ENCODE measurements at places on chromosomes 2 and 18.

DNA sequence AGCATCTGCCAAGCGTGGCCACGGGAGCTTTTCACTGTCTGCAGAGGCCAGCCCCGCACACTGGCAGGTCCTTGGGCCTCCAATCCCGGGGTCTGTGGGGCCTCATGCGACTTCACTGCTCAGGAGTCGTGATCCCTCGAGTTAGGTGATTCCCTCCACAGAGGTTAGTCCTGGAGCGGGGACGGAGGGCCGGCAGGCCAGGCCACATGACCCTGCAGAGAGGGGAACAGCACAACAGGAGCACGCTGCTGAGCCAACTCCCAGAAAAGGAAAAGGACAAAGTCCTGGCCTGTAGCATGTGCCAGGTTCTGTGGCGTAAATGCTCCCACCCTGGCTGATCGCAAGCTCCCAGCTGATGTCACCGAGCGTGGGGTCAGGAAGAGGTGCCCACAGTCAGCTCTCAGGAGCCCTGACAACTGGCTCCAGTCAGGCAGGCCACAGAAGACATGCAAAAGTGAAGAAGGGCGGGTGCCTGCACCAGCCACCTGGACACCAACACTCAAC, 15.3 kb upstream of the PRLH start:
- no peak for DNase-seq

GRCh38 chr2:129909651-129910418, 69.6 kb upstream of the RAB6C start:
- DNase-seq = no peak

DNA sequence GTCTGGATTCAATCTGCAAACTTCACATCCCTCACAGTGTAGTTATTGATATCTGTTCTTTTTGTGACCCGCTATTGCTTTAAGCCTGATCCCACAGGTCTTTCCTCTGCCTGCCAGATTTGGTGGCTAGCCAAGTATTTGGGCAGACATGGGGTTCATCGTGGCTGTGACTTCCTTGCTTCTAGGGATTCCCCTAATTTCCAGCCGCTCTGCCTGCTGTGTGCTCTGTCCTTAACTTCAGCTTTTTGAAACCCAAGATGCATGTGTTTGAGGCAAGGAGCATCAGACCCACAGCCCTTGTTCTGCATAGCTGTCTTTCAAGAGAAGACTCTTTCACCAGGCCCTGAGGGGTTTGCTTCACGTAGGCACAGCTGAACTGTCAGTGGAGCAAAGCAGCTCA, 54.2 kb downstream of the NCAPH start:
- DNase-seq = no peak

- no peak for DNase-seq
Observed at GRCh38 chr2:60849187-60849586, 32.2 kb upstream of the REL start.

DNA sequence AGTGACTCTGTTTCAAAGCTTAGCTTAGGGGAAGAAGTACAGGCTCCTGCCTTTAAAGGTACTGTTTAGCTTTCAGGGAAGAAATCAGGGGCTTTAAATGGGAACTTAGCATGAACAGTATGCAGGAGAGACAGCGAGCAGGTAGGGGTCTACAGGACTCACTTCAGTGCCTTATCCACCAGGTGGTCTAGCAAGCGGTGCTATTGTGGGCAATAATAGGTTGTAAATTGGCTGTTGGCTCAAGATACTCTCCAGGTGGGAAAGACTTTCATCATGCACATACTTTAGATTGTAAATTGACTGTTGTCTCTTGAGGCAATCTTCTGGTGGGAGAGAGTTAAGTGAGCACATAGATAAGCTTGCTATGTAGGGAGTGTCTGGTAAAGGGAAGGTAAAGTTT, 358.6 kb upstream of the DLGAP1 start:
- no peak for DNase-seq

- no peak for DNase-seq
Observed at GRCh38 chr2:48954311-48954710, 198.8 kb upstream of the LHCGR start.

GRCh38 chr18:67924656-67925055, 408.1 kb upstream of the DSEL start:
- DNase-seq = no peak

- DNase-seq = no peak
Observed at GRCh38 chr2:154771664-154772284, 73.3 kb downstream of the KCNJ3 start.

DNA sequence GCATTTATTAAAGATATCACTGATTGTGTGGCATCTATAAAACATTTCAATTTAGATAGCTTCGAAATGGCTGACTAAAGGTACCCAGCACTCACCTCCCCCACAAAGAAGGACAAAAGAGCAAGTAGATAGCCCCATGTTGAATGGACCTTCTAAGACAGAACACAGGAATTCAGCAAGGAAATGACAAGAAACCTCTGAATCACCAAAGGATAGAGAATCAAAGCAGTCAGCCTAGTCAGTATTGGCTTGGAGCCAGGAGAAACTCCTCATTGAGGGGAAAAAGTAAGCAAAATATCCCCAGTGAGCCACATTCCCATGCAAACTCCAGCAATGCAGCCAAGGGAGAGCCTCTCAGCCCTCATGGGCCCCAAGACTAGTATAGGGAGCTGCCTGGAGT, 113.7 kb downstream of the BARD1 start:
- DNase-seq = no peak

DNA sequence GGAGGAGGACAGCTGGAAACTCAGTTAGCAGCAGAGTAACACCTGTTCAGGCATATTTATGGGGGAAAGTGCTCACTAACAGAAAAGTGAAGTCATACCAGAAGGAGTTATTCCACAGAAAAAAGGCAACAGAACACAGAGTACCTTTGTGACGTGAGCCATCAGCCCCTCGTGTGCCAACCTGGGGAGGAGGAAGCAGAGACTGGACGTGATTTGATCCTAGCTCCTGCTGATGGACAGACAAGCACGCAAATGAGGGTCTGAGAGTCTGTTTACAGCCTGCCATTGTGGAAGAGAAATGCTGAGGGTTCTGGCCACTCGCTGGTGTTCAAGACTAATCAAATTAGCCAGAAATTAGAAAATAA, 120.7 kb downstream of the ZNF521 start:
- DNase-seq = no peak

- DNase-seq = peak; percentile 27
Observed at GRCh38 chr2:9799011-9799596, 44.2 kb upstream of the TAF1B start.

DNA sequence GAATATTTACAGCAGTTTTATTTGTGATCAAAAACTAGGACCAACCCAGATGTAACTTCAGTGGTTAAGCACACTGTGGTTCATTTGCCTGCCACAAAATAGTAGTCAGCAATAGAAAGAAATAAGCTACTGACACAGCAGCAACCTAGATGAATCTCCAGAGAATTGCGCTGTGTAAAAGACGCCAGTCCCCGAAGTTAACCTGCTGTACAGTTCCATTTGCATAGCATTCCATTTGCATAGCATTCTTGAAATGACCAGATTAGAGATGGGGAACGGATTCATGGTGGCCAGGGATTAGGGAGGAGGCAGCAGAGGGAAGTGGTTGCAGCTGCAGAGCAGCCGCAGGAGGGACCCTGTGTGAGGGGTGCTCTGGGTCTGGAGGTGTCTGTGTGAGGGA, 39.3 kb upstream of the NFATC1 start:
- DNase-seq = no peak

- DNase-seq = no peak
Observed at GRCh38 chr18:37179384-37179783, 350.5 kb downstream of the KIAA1328 start.

- peak; percentile 30 for DNase-seq
Observed at GRCh38 chr2:44016282-44016681, 20.5 kb upstream of the LRPPRC start.

DNA sequence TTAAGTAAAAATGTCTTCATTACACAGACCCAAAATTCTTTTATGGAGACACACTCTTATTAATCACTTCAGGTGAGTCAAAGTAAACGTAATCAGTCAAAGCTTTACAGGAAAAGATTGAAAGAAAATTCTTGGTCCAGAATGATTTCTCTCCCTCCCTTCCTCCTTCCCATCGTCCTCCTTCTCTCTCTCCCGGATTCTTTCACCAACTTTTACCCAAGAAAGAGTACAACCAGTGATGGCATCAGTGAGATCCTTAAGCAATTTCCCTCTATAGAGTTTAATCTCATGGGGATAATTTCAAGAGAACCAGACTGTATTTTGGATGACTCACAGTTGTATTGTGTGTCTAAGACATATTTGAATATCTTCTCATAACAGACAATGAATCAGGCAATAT, 258.1 kb downstream of the ALK start:
- no peak for DNase-seq

DNA sequence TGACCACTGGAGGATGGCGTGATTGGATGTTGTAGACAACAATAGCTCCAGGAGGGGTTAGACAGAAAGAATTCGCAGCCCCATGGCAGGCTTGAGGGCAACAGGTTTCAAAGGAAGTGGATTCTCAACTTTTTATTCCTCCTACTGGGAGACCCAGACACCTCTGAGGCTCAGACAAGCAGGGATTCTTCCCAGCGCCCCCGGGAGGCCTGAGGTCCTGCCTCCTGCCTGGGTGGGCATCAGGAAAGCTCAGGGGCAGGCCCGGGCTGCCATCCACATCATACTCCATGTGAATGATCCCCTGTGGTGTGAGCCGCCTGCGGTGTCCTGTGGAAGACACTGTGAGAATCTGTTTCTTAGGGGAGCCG, 203.5 kb downstream of the CYP26B1 start:
- no peak for DNase-seq

DNA sequence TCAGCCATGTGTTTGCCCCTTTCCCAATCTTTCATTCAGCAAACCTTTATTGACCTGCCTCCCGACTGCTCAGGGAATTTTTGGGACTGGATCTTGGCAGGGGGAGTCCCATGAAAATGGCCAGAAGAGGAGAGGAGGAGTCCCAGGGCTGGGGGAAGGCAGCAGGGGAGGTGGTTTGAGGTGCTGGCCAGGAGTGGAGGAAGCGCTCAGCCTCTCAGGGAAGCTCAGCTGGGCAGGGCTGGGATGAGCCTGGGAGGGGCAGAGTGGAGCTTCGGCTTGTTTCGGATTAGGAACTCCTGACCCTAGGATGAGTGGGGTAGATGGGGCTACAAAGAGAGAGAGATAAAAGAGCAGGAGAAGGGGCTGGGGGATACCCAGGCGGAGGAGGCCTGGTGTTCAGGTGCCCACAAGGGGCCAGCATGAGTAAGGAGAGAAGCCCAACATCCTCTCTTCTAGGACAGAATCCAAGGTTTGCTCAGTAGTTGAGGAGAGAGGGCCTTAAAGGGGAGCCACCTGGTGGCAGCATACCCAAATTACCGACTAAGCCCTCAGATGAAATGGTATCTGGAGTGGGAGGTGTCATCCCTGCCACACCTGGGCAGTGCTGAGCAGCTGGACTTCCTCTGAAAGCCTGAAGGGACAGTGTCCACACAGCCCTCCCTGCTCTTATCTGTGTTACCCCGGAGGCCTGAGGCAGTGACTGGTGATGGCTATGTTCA, 91.1 kb downstream of the INHBB start:
- DNase-seq = peak; percentile 20

DNA sequence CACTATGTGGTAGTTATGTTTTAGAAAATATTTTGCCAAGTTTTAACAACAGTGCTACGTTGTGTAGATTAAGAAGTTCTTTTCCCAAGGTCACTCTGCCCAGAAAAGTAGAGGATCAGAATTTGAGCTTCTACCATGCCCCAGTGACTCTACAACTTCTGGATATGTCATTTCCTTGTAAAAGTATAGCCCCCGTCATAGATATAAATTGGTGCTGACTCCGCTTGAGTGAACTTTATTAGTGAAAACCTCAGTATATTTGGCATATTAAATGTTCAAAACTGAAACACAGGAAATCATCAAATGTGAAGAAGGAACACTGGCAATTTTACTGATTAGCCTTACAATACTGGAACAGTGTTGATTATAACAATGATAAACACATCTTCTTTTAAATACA, 256.7 kb upstream of the UBE2E3 start:
- DNase-seq = no peak

- DNase-seq = no peak
Observed at GRCh38 chr2:120438301-120439066, 92.5 kb downstream of the INHBB start.

DNA sequence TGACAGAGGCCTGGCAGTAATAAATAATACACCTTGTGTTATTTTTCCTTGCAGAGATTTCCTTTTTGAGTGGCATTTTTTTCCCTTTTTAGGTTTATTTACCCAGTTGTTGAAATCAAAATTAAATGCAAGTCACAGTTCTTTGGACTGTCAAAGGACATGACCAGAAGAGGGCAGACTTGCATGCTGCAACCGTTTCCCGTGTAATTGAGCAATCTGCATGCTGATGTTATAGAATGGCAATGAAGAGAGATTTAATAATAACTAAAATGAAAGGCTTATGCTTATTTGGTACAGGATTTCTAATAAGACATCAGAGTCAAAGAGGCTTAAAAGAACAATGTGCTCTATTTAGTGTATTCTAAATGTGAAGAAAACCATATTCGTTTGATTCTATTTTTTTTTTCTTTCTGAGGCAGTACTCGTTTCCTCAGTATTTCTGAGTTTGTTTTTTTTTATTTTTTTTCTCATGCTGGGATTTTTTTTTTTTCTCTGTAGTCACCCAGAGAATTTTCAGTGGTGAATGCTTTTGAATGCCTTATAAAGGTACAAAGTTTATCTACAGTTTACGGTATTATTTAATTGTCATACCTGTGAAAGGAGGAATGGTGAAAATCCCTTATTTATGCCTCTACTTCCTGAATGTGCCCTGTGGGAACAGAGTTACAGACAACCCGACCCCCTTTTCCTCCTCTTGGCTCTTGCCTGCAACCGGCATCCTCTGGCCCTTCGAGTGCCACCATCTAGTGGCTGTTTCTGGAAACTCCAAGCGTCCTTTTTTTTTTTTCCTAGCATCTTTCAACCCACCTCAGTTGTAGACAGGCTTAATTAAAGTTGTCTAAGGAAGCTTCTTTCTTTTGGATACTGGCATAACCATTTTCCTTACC, 368.5 kb downstream of the LRRTM1 start:
- peak; percentile 45 for DNase-seq

DNA sequence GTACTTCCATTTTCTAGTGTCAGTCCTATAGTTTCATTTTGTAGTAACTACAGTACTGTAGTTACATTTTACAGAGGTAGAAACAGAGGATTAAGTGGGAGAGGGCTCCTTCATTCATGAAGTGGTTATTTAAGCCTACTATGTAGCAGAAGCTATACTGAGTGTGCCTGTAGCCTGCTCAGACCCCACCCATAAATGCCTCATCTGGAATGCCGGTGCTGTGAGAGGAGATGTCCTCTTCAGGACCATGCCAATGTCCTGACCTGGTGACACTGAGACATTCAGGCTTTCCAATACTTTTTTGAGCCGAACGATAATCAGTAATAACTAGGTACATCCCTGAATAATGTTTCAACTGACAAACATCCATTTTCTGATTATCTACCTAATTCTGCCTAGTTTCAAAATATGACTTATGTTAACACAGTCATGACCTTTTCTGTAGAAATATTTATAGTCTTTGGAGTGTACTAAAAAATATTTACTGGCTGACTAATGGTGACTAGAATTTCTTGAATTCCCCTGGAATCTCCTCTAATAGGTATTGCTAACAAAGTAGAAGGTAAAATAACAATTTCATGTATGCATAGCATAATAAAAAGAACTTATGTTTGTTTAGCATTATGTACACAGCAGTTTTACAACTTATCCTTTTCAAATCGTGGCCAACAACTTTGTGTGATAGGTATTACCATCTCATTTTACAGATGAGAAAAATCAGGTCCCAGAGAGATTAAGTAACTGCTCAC, 10.2 kb upstream of the ARHGAP28 start:
- DNase-seq = no peak

GRCh38 chr2:42872721-42873120, 80.3 kb upstream of the HAAO start:
- DNase-seq = no peak

GRCh38 chr18:2096551-2096950, 474.8 kb downstream of the METTL4 start:
- no peak for DNase-seq

- no peak for DNase-seq
Observed at GRCh38 chr2:235365743-235366142, 128.1 kb upstream of the AGAP1 start.
